Activated CD4-positive, alpha-beta T cell treated with anti-CD3 and anti-CD28 coated beads for 36 hours (primary cell): ENCODE measurements at places on chromosomes 3 and 15. TPM values are rescaled to one million over a fixed set of nuclear protein-coding genes. Genes with fewer than 3 reads are reported as not detected.

DNA sequence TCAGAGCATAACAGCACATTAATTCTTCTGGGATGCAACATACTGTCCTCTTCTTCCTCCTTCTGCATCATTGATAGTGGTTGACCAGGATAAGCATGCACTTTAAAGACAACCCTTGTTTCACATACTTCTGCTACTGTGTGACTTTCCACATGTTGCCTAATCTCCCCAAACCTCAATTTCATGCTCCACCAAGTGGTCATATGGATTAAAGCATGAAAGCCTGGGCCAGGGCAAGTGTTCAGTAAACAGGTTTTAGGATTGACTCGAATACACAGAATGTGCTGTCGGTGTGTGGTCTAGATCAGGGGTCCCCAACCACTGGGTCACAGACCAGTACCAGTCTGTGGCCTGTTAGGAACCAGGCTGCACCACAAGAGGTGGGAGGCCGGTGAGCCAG is 22.5 kb upstream of the BFSP2 start:
- peaks cover 3% of the 10 kb centered on the region for H3K27me3 ChIP-seq
- no peak for DNase-seq
- H3K4me1 ChIP-seq: no peaks in the 10 kb centered on the region
- no peak overlapping the region for H3K27ac ChIP-seq
- H3K4me3 ChIP-seq: no peak overlapping the region

Gene TRH
- not detected for total RNA-seq

- no peak overlapping the region for H3K27ac ChIP-seq
- DNase-seq: no peak
- H3K27me3 ChIP-seq: peaks cover 3% of the 10 kb centered on the region
- no peaks in the 10 kb centered on the region for H3K4me1 ChIP-seq
Measured at GRCh38 chr15:77531191-77532000, 101.3 kb downstream of the LINGO1 start.

GRCh38 chr3:4956099-4956498 is 23.1 kb upstream of the BHLHE40 start:
- peaks cover 5% of the 10 kb centered on the region for H3K36me3 ChIP-seq
- no peaks in the 10 kb centered on the region for H3K4me1 ChIP-seq
- H3K27me3 ChIP-seq: no peaks in the 10 kb centered on the region
- no peak overlapping the region for H3K4me3 ChIP-seq

DNA sequence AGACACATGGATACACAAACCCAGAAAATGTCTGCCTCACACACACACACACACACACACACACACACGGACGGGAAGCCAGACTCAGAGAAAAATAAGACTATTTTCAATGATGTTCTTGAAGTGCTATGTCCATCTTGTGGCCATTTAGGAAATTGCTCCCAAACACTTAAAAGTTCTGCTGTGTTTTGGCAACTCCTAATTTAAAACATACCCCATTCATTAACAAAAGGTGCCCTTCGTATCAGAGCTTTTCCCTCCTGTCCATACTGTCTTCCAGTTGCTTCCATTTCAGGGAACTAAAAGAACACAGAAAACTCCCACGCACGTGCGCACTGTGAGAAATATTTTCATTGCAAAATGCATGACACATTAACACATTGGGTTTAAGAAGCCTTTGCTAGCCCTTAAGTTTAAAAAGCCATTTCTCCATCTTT is 44.6 kb downstream of the SLC12A1 start:
- DNase-seq: peak; percentile 40
- H3K27ac ChIP-seq: no peak overlapping the region
- H3K27me3 ChIP-seq: peaks cover 9% of the 10 kb centered on the region
- no peaks in the 10 kb centered on the region for H3K36me3 ChIP-seq

DNA sequence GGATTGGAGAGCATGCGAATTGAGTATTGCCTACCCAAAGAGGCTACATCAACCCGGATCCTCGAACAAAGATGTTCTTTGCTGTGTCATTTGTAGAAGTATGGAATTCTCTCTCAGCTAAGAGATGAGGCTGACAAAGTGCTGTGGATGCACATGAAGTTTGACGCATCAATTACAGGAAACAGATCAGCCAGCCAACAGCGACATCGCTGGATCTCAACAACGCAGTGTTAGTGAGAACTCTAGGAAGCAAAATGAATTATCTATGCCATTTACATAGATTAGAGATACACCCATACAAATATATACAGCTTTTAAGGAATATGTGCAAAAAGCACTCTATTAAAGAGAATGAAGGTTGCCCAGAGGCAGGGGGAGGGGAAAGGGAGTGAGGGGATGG is 160.6 kb upstream of the RGMA start:
- no peak overlapping the region for H3K27ac ChIP-seq
- H3K36me3 ChIP-seq: no peaks in the 10 kb centered on the region
- no peak overlapping the region for H3K4me3 ChIP-seq
- H3K27me3 ChIP-seq: peaks cover 5% of the 10 kb centered on the region

- H3K27ac ChIP-seq: no peak overlapping the region
- H3K27me3 ChIP-seq: no peaks in the 10 kb centered on the region
Measured at GRCh38 chr3:111299192-111299615, 227.6 kb downstream of the NECTIN3 start.

Gene ZIC4
- not detected for total RNA-seq

Gene TUSC7
- not detected for total RNA-seq

Gene CSPG4
- not detected for total RNA-seq

DNA sequence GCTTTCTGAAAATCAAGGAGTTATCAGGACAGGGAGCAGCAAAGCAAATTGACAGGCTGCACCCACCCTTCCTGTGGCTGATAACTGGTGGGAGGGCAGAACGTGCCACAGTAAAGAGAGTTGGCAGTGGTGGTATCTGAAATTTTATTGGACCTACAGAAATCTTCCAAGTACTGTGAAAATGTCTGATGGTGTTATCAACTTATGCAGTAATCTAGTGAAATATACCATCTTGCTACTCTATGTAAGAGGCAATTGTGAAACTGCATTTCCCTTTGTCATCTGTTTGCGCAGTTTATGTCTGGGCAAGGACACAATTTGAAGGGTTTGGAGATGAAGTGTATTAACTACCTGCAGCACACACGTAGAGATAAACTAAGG is 1.5 kb downstream of the PLCL2 start:
- H3K4me3 ChIP-seq: peak overlapping the region; percentile 93
- H3K27ac ChIP-seq: peak overlapping the region; percentile 98
- H3K36me3 ChIP-seq: no peaks in the 10 kb centered on the region
- peak; percentile 43 for DNase-seq
- H3K4me1 ChIP-seq: peaks cover 41% of the 10 kb centered on the region

- H3K4me3 ChIP-seq: no peak overlapping the region
- DNase-seq: no peak
- H3K27me3 ChIP-seq: peaks cover 2% of the 10 kb centered on the region
- H3K36me3 ChIP-seq: no peaks in the 10 kb centered on the region
- no peaks in the 10 kb centered on the region for H3K4me1 ChIP-seq
- H3K27ac ChIP-seq: no peak overlapping the region
Measured at GRCh38 chr3:135081451-135081850, 286.4 kb downstream of the EPHB1 start.

GRCh38 chr3:32817558-32818228 is at the start of gene TRIM71:
TSS of gene TRIM71 (plus strand) at chr3:32817997. CDS start at chr3:32818081, 84 bp downstream.
- peak within 1 kb of the TSS; percentile 67 for H3K4me3 ChIP-seq
- H3K36me3 ChIP-seq: no peaks in the 10 kb centered on the region
- peak within 1 kb of the TSS; percentile 13 for H3K27ac ChIP-seq
- no peak for DNase-seq
- H3K4me1 ChIP-seq: peaks cover 26% of the 10 kb centered on the region
- H3K27me3 ChIP-seq: peaks cover 41% of the 10 kb centered on the region

GRCh38 chr3:129371041-129371826 is 57.2 kb downstream of the EFCAB12 start:
- H3K36me3 ChIP-seq: no peaks in the 10 kb centered on the region
- DNase-seq: no peak
- H3K4me1 ChIP-seq: no peaks in the 10 kb centered on the region
- no peak overlapping the region for H3K4me3 ChIP-seq
- no peaks in the 10 kb centered on the region for H3K27me3 ChIP-seq

DNA sequence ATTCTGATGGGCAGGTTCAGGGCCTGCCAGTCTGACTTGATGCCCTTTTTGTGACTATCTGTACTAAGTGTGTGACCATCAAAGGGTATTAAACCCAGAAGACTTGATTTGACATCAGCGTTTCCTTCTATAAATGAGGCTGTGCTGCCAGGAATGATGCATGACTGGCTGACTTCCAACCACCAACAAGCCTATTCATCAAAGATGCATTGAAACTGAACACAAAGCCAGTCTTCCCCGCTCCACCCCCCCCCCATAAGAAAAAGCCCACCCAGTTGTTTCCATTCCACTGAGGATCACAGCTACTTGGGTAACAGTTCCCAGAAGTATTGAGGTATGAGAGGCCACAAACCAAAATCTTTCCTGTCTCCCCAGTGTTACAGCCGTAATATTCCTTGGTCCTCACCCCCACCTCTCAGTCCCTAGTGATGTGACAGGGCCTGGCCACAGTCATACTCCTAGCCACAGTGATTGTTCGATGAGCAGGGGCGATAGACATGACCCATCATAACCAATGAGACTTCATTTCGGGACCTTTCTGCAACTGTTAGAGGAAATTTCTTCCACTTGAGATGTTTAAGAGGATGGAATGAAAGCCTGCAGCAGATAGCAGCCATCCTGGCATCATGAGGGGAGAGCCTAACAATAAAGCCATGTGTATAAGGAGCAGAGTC is 22.6 kb downstream of the SH3BP5 start:
- H3K27ac ChIP-seq: peak overlapping the region; percentile 95
- peaks cover 66% of the 10 kb centered on the region for H3K4me1 ChIP-seq
- DNase-seq: peak; percentile 72
- peak overlapping the region; percentile 49 for H3K4me3 ChIP-seq
- H3K27me3 ChIP-seq: no peaks in the 10 kb centered on the region

Gene PRRT3
- total RNA-seq: 9.7 TPM

Gene GP9
- total RNA-seq: not detected

Gene SST
- not detected for total RNA-seq
